Natural killer cell treated with Interleukin-12 subunit alpha and Interleukin-12 subunit beta and Interleukin-15 and Interleukin-18, amount 100 ng/mL, for 72 hours (primary cell): ENCODE measurements at places on chromosomes 3 and 15. TPM values are rescaled to one million over a fixed set of nuclear protein-coding genes. Genes with fewer than 3 reads are reported as not detected.

GRCh38 chr3:145118303-145118702 lies 1042.7 kb downstream of the PLOD2 start:
- DNase-seq, result no peak
- no peaks in the 10 kb centered on the region for H3K27me3 ChIP-seq
- H3K27ac ChIP-seq, result no peak overlapping the region
- H3K4me3 ChIP-seq, result no peak overlapping the region
- H3K36me3 ChIP-seq, result peaks cover 19% of the 10 kb centered on the region

GRCh38 chr15:42507514-42507913 lies 12.1 kb downstream of the SNAP23 start:
- H3K4me1 ChIP-seq, result no peaks in the 10 kb centered on the region
- no peak overlapping the region for H3K27ac ChIP-seq
- no peaks in the 10 kb centered on the region for H3K36me3 ChIP-seq
- H3K27me3 ChIP-seq, result no peaks in the 10 kb centered on the region

Gene OXTR
- 2.7 TPM for total RNA-seq

Gene TMPRSS7
- not detected for total RNA-seq

Gene SPINK8
- total RNA-seq, result not detected

- DNase-seq, result no peak
- no peak overlapping the region for H3K27ac ChIP-seq
- H3K27me3 ChIP-seq, result peaks cover 30% of the 10 kb centered on the region
Observed at GRCh38 chr15:62147149-62147548, 17.9 kb downstream of the C2CD4B start.

GRCh38 chr15:57920911-57921310 lies 144.6 kb downstream of the ALDH1A2 start:
- H3K27me3 ChIP-seq, result peaks cover 15% of the 10 kb centered on the region
- H3K36me3 ChIP-seq, result no peaks in the 10 kb centered on the region
- no peaks in the 10 kb centered on the region for H3K4me1 ChIP-seq

GRCh38 chr15:52352086-52352485 lies 56.5 kb upstream of the MYO5C start:
- H3K27me3 ChIP-seq, result no peaks in the 10 kb centered on the region
- H3K4me1 ChIP-seq, result no peaks in the 10 kb centered on the region
- no peak overlapping the region for H3K27ac ChIP-seq
- no peaks in the 10 kb centered on the region for H3K36me3 ChIP-seq
- no peak for DNase-seq

DNA sequence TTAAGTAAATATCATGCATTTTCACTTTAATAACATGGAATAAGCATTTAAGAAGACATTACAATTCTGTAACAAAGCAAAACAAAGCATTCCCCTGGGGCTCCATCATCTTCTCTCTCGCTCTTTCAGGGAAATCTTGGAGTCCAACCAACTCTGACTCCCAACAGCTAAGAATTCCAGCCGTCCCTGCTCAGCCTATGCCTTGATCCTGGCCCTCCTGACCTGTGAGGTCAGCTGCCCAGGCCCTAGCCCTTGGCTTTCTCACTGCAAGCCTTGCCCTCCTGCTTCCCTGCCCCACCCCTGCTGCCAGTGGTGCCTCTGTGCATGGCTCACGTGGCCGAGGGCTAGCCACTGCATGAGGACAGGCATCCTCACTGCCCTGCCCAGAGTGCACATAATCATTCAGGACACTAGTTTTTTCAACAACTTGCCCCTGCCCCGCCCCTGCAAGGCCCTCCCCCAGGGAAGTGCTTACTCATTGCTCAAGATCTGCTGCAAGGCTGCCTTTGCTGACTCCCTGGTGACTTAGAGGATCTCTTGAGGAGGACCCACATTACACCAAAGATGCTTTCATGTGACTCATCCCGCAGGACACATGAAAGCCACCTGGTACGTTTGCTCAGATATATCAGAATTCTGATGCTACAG lies 37.6 kb downstream of the MTMR10 start:
- peaks cover 34% of the 10 kb centered on the region for H3K36me3 ChIP-seq
- no peaks in the 10 kb centered on the region for H3K27me3 ChIP-seq
- peaks cover 10% of the 10 kb centered on the region for H3K4me1 ChIP-seq
- H3K27ac ChIP-seq, result peak overlapping the region; percentile 51
- no peak for DNase-seq

Gene CERS3
- total RNA-seq, result not detected

Gene GCSAM
- total RNA-seq, result 5.3 TPM

DNA sequence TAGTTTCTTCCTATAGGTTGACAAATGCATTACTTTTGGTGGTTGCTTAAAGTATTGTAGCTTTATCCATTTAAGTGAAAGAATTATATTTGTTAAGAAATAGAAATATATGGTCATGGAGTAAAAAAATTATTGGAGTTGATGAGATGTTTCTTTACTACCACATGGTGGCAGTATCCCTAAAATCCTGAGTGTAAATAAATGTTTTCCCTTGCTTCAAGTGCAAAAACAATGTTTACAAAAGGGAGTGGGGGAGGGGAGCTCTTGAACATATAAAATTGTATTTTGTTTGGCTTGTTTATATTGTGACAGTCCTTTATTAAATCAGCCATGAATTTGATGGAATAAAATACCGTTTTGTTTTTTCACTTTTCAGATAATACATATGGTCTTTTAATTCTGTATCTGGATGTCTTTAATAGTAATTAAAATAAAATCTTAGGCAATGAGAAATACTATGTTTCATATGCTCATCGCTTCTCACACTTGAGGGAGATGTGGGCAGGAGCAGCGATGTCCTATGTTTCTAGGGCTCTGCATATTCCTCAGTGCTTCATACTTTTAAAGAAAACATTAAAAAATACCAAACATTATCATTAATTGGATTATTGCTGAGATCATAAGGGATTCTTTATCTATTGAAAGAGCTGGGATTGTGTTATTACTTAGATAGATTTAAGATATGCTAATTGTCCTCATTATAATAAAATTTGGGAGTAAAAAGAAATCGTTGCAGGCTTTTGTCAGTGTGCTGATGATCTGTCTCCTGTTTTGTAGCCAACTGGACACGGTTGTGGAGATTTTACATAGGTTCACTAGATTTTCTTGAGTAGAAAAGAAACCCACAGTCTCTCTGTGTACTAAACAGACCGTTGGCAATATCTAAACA lies 349.7 kb downstream of the TUSC7 start:
- H3K4me1 ChIP-seq, result no peaks in the 10 kb centered on the region
- H3K27ac ChIP-seq, result no peak overlapping the region
- DNase-seq, result no peak
- H3K36me3 ChIP-seq, result no peaks in the 10 kb centered on the region
- H3K4me3 ChIP-seq, result no peak overlapping the region

DNA sequence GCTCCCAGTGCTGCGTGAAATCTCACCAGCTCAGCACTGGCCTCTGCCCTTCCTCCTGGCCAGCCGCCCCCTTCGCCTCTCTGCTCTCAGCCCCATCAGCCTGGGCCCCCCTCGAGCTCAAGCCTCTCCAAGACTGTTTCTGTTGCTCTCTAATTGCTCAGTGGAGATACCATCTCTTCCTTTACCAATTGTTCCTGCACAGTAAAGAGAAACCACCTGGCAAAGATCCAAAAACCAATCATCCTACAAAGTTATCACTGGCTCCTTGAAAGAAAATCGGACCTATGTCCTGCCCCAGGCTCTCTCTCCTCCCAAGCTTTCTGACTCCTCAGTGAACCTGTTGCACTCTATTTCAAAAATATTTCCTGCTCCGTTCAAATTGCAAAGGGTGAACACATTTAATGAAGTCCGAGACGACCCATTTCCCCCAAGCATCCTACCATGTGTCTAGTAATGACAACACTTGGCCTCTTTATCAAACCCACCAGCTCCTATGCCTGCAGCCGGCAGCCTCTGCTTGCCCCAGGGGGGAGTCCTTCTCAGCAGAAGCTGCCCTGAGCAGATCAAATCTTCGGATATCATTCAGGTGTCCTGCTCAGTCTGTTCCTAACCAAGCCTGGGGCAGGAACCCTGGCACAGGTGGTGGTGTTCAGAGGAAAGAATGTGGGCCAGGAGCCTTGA lies 53.7 kb upstream of the FAM174B start:
- no peak overlapping the region for H3K27ac ChIP-seq
- no peaks in the 10 kb centered on the region for H3K36me3 ChIP-seq
- no peak for DNase-seq

DNA sequence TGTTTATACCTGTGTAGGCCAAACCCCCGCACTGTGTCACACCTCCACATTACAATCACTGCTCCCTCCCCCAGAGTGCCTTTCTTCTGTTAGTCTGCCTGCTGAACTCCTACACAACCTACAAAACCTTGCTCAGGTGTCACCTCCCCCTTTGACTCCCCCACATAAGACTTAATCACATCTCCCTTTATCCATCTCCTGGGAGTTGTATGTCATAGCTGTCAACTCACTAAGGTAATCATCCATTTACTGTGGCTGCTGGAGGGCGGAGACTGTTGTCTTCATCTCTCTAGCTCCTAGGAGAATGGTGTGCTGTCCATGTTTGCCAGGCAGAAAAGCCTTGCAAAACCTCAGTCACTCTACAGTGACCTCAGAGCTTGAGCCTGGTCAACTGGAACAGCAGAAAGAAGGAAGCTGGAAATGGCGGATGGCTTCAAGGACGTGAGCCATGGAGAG lies 43.8 kb downstream of the ZNF710 start:
- H3K4me1 ChIP-seq, result peaks cover 20% of the 10 kb centered on the region
- peak overlapping the region; percentile 78 for H3K27ac ChIP-seq
- no peak for DNase-seq
- H3K4me3 ChIP-seq, result no peak overlapping the region
- no peaks in the 10 kb centered on the region for H3K36me3 ChIP-seq

- H3K36me3 ChIP-seq, result peaks cover 21% of the 10 kb centered on the region
- no peak overlapping the region for H3K4me3 ChIP-seq
- H3K27me3 ChIP-seq, result no peaks in the 10 kb centered on the region
- H3K4me1 ChIP-seq, result peaks cover 23% of the 10 kb centered on the region
- no peak for DNase-seq
- H3K27ac ChIP-seq, result no peak overlapping the region
Observed at GRCh38 chr3:195366200-195366925, 76.5 kb downstream of the ACAP2 start.

DNA sequence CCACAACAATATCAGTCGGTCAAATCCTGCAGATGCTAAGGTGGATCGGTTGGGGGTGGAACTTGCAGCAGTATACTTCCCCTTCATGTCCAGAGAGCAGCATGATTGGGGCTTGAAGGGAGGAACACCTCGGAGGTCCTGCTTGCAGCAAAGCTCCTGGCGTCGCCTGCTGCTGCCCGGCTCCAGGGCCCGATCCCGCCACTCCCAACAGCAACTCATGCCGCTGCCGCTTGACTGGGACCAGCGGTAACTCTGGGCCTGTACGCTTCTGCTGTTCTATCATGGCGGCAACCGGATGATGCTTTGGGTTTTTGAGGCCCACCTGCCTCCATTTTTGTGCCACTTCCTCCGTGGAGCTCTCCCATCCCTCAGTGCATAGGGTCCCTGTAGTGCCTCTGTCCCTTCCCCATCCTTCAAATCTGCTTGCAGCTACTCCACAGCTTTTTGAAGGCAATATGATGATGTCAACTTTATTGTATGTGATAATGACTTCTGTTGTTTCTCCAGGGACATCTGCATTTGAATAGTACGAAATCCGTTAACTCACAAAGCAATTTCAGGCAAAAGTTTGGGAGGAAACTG lies 56.3 kb downstream of the KCNAB1 start:
- H3K36me3 ChIP-seq, result no peaks in the 10 kb centered on the region
- no peak overlapping the region for H3K27ac ChIP-seq
- H3K4me1 ChIP-seq, result no peaks in the 10 kb centered on the region
- no peak for DNase-seq

Gene A4GNT
- not detected for total RNA-seq

- peak overlapping the region; percentile 32 for H3K27ac ChIP-seq
- DNase-seq, result no peak
- peaks cover 9% of the 10 kb centered on the region for H3K4me1 ChIP-seq
- H3K4me3 ChIP-seq, result no peak overlapping the region
- H3K36me3 ChIP-seq, result no peaks in the 10 kb centered on the region
Observed at GRCh38 chr15:69663441-69663840, 210.8 kb downstream of the RPLP1 start.

Gene PLSCR2
- not detected for total RNA-seq

GRCh38 chr15:34851751-34852150 lies 56.4 kb upstream of the ACTC1 start:
- H3K4me1 ChIP-seq, result no peaks in the 10 kb centered on the region
- H3K36me3 ChIP-seq, result peaks cover 4% of the 10 kb centered on the region
- no peak overlapping the region for H3K27ac ChIP-seq
- H3K27me3 ChIP-seq, result no peaks in the 10 kb centered on the region
- no peak for DNase-seq
- H3K4me3 ChIP-seq, result no peak overlapping the region

Gene LRRN1
- total RNA-seq, result 0.64 TPM

DNA sequence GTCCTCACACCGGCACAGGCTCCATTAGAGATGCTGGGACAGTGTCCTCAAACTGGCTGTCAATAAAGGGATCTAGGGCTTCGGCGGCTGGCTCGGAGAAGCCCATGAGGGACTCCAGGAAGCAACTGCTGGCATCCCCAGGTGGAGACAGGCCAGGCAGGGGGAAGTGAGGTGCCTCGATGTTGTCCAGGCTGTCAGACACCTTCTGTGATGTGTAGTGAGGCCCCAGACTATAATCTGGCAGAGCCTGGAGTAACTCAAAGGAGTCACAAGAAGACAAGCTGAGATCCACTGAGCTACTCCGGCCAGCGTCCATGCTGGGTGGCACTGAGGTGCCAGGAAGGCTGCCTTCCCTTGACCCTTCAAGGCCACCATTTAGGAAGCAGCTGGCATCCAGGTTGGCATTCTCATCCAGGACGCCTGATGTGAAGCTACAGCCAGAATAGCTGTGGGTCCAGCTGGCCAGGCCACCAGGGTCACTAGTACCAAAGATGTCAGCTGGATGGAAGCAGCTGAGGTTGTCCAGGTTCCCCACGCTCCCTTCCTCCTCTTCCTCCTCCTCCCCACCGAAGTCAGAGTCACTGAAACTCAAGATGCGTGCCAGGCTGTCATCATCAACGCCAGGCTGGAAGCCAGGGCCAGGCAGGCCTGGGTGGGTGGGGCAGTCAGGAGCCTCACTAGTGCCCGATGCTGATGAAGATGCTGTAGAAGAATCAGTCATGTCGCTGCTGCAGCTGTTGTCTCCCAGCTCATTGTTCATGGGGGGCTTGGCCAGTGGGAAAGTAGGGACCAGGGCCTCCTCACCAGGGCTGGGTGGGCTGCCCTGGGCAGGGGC lies 10.1 kb downstream of the CSRNP1 start:
- peaks cover 26% of the 10 kb centered on the region for H3K4me1 ChIP-seq
- no peak for DNase-seq
- no peak overlapping the region for H3K27ac ChIP-seq
- no peaks in the 10 kb centered on the region for H3K27me3 ChIP-seq
- peaks cover 11% of the 10 kb centered on the region for H3K36me3 ChIP-seq
- H3K4me3 ChIP-seq, result no peak overlapping the region

Gene PRTG
- total RNA-seq, result not detected

GRCh38 chr3:189160519-189161309 lies 11.1 kb upstream of the TPRG1 start:
- no peaks in the 10 kb centered on the region for H3K4me1 ChIP-seq
- peaks cover 13% of the 10 kb centered on the region for H3K27me3 ChIP-seq
- DNase-seq, result no peak
- no peaks in the 10 kb centered on the region for H3K36me3 ChIP-seq
- H3K4me3 ChIP-seq, result no peak overlapping the region

Gene UPK1B
- not detected for total RNA-seq
